Esophagus squamous epithelium (tissue), 5 donors: ENCODE measurements at places on chromosomes 16 and 17.

- DNase-seq, result no peak
These were observed 1.3 kb downstream of the GSPT1 start for GRCh38 chr16:11914210-11915113.

GRCh38 chr16:12536412-12536746 is 267.3 kb downstream of the CPPED1 start:
- DNase-seq, result no peak

GRCh38 chr16:81567987-81568748 is 123.6 kb downstream of the CMIP start:
- DNase-seq, result no peak

GRCh38 chr16:59126486-59126885 is 392.4 kb upstream of the GOT2 start:
- no peak for DNase-seq

DNA sequence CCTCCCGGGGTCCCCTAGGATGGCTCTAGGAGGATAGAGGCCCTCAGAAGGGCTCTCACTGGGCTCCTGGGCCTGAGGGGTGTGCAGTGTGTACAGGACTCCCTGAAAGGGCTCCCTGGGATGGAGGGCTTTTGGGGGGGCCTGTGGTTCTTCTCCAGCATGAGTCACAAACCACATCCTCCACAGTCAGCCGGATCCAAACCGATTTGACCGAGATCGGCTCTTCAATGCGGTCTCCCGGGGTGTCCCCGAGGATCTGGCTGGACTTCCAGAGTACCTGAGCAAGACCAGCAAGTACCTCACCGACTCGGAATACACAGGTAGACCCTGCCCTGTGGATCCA is 4.5 kb downstream of the TRPV2 start:
- DNase-seq, result no peak

DNA sequence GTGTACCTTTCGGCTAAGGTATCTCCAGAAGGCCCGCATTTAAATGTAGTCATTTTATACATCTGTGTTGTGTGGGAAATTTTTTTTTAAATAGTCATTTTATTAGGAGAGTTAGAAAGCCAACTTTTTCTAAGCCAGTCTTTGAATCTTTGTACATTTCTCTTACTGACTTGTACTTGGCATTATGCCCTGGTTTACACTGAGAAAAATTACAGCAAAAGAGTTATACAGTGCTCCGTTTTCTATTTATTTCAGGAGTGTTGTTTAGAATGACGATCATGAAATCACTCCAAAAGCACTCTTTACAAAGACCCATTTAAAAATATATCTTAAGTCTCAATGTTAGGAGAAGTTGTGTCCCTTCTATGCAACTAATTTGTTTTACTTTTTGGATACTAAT is 91.8 kb downstream of the CYB561 start:
- no peak for DNase-seq

GRCh38 chr17:50564916-50565315 is 4.4 kb downstream of the CACNA1G start:
- DNase-seq, result no peak

- DNase-seq, result peak; percentile 44
These were observed 2.7 kb upstream of the MLLT6 start for GRCh38 chr17:38702166-38702915.

DNA sequence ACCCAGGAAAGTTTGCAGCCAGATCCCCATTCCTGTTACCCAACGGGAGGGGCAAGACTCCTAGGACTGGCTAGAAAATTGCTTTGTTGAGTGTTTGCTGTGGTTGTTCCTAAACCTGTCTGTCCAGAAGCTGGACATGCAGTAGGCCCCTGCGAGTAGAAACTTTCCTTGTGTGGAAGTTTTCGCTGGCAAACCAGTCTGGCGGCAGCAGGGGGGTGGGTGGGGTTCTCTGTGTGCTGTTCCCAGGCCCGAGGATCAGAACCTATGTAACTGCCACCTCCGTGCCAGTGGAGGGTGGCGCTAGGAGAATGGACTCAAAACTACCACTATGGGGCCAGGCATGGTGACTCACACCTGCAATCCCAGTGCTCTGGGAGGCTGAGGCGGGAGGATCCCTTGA is 9.2 kb downstream of the SGSM2 start:
- DNase-seq, result no peak

GRCh38 chr17:59851439-59852375 is 41.0 kb downstream of the TUBD1 start:
- no peak for DNase-seq

DNA sequence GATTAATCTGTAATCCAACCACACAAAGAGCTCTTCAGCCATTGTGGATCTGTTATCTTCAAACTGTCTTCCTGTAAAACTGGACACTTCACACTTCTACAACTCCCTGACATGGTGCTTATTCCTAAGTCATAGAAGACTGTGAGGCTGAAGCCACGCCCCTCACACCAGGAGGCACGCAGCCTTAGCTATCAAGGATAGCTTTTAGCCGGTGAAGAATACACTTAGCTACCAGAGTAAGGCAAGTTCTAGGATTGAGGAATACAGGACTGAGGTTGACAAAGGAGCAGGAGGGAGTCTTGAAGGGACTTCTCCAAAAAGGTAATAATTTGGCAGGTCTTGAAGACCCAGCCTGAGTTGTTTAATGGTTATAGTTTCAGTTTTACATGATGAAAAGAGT is 79.8 kb upstream of the GAS7 start:
- no peak for DNase-seq

DNA sequence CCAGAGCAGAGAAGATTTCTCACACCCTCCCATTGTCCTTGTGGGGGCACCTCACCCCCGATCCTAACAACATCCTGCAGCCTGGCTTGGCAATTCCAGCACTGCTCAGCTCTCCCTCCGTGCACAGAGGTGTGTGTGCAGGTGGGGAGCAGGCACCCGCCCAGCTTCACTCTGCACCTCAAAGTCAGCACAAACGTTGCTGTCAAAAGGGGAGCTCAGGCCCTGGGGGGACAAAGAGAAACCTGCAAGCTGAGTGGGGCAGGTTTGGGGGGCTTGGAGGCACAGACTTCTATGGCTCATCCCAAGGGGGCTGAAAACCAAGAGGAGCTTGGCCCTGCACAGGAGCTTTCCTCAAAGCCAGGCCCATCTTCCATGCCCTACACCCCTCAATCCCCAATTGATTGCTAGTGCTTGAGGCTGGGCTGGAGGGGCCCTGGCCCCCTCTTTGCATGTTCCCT is 231.9 kb upstream of the TNRC6C start:
- DNase-seq, result no peak

DNA sequence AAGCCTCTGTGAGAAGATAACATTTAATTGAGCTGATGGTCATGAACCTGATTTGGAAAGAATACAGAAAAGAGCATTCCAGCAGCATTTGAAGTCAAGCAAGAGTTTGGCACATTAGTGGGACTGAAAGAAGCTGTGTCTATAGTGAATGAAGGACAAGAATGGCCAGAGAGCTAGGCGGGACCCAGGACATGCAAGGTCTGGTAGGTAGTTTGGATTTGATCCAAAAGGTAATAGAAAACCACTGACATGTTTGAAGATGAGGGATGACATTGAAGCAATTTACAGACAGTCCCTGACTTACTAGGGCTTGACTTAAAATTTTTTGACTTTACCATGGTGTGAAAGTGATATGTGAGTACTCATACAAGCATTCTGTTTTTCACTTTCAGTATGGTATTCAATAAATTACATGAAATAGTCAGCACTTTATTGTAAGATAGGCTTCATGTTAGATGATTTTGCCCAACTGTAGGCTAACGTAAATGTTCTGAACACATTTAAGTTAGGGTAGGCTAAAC is 7.6 kb downstream of the CYB5B start:
- no peak for DNase-seq

DNA sequence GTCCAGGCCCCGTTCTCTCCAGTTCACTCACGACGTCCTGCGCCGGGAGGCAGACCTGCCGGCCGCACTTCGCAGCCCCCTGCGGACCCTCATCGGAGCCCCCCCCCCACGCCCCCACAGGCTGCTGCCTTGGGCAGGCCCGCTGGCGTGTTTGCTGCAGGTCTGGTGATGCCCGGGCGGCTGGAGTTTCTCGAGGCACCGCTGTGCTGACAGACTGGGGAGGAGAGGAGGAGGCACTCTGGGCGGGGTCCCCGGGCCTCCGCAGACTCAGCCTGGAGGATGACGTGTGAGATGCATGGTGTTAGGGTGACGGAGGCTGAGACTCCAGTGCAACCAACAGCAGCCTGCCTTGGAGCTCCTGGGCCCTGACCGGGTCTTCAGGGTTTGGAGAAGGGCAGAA is 24.1 kb downstream of the BAIAP2 start:
- no peak for DNase-seq

DNA sequence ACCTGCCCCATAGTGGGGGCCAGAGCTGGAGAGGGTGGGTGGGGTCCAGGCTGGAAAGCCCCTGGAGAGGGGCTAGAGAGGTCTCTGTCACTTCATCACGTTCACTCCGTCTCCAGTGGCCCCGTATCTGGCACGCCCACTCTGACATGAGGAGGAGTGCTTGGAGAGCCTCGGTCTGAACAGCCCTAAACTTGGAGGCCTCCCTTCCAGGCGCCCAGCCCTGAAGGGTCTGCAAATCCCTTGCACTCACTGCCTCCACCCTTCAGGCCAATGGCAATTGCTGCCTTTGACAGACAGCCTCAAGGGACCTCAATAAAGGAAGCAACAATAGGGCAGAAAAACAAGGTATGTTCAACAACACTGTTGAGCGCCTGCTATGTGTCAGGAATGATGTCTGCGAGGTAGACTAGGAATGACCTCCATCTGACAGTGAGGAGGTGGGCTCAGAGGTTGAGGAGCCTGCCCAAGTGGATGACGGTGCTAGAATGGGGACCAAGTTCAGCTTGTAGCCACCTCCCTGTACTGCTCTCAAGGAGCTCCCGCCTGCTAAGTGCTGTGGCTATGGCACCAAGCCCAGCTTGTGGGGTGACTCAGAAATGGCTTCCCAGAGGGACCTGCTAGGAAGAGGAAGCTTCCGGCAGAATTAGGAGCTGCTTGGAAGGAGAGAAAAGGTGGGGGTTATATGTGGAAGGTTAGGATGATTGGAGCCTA is 2.9 kb upstream of the EPX start:
- no peak for DNase-seq

DNA sequence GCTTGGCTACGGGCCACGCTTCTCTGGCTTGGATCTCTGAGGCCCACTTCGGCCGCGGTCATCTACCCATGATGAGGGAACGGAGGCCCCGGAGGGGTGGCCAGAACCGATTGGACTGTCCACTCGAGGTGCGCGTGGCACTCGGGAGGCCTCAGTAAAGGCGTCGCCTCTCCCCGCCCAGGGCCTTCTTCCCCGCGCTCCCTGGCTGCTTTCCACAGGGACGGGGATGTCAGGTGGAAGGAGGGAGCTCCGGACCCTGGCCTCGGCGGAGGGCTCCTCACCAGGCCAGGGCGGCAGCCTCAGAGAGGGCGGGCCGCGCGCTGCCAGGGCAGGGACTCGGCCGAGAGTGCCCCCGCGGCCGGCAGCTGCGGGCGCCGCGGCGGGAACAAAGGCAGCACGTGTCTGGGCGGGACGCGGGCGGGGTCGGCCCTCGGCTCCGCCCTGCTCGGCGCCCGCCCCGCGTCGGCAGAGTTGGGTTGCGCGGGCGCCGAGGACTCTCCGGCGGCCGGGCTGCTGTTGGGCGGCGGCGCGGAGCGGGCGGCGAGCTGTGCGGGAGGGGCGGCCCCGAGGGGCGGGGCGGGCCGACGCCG is 587 bp upstream of the CDK5R1 start:
- no peak for DNase-seq
